Epithelial cell of esophagus (primary cell): ENCODE measurements at places on chromosomes 5 and 9.
A peak's percentile ranks its signal among the peaks of the same experiment; 100 is the strongest.

DNA sequence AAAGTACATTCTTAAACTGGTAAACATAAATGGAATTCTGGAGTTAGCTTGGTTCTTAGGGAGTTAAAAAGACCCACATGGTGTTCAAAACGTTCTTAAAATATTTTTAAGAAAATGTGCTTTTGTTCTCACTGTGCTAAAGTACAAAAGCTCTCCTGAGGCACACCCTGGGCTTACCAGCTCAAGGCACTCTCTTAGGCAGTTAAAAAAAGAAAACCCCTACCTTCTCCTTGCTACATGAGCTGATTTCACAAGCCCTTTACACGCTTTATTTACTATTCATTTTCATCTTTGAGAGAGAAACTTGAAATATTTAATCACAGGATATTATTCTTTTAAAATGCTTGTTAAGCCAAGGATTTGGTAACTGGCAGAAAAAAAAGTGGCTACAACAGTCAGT, 723.3 kb upstream of the GRAMD2B start:
- DNase-seq: no peak

DNA sequence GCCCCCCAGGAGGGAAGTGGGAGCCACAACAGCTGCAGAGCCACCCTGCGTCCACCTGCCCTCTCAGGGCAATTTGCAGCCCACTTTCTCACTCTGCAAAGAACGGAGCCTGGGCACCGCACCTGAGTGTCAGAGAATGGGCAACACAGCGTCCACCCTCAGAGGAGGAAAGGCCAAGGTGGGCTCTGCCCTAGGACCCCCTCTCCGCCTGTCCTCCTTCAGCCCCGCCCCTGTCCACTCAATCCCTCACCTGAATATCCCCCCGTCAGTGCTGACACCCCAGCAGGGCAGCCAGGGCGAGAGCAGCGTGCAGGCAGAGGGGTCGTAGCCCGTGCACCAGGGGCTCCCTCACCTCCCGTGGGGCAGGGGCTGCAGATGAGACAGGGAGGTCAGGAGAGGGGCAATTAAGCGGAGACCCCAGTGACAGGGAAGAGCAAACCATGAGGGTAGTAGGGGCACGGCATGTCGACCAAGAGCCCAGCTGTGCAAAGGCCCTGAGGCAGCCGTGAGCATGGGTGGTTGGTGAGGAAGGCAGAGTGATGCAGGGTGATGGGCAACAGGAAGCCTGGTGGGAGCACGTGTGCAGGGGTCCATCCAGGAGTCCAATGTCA, 140.3 kb downstream of the OLFM1 start:
- DNase-seq: no peak

GRCh38 chr9:4020038-4020754, 279.7 kb downstream of the GLIS3 start:
- peak; percentile 25 for DNase-seq

DNA sequence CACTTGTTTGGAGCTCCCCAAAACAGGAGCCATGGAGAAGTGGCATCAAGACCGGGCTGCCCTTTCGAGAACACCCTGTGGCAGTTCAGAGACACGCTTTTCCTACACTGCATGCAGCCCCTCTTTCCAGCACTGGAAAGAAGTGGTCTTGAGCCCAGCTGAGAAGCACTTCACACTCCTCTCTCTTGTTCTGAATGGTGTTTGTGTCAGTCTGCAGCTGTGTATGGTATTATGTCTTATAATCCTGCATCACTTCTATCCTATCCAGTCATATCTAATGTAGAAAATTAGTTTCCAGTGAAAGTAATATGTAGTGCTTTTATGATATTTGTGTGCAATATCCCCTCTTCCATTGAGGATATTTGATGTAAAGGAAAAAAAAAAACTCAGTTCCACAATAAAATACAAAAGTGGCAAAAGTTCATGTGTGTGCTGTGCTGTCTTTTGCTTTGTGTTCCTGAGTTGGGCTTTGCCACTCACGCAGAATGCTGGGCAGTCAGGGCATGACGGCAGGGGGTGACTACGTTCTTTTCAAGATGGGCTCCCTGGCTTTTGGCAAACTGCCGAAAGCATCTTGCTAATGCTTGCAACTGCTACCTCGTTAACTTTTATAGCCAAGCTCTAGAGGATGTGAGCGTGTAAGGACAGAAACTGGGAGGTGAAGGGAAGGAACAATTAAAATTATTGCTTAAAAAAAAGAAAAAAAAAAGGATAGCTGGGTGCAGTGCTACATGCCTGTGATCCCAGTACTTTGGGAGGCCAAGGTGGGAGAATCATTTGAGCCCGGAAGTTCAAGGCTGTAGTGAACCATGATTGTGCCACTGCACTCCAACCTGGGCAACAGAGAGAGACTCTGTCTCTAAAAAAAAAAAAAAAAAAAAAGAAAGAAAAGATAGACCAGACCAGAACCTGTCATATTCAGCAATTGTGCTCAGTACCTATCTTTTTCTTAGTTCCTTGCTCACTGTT, 102.2 kb downstream of the MAP1B start:
- DNase-seq: peak; percentile 53

DNA sequence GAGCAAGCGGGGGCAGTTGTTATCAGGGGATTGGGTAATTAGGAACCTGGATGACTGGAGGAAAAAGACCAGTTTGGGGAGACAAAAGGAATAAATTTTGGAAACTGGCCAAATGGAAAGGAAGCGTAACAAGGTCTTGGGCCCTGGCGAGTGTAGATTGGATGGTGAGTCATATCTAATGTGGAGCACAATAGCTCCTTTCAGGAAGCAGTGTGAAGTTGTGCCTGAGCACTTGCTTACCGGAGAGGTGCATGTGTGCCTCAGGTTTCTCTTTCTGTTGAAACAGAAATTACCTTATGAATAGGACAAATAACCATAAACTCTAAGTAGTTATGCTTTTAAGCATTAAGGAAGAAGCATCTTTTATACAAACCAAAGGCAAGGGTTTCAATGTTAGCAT, 176.4 kb downstream of the KIF4B start:
- peak; percentile 63 for DNase-seq

DNA sequence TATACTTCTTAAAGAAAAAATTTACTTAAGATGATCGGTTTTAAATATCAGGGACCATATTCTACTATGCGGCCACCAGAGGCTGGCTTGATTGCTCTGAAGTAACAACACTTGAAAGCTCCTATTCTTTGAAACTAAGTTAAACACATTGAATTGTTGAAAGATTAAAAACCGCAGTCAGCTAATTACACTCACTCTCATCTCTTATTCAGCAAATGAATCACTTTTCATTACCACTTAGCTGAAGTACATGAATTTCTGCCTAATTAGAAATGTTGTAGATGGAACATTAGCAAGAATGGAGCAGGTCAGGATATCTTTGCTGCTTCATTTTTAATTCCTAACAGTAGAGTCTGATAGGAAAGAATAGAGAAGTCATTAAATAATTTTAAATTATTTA, 42.3 kb downstream of the LSM11 start:
- no peak for DNase-seq

DNA sequence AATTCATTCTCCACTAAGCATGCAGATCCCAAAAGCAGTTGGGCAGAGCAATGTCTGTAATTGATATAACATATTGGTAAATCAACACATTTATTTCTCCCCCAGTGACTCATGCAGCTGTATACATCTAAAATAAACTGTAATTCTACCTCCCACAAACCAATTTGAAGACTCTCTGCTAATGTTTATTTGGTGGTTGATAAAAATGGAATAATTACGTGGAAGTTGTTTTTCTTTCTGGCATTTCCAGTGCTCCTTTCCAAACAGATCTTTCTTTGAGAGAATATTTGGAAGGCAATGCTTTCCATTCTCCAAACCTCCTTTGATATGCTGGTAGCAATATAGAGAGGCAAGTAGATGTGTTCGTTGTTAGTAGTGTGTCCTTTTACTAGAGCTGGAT, 194.7 kb downstream of the CHSY3 start:
- DNase-seq: no peak

DNA sequence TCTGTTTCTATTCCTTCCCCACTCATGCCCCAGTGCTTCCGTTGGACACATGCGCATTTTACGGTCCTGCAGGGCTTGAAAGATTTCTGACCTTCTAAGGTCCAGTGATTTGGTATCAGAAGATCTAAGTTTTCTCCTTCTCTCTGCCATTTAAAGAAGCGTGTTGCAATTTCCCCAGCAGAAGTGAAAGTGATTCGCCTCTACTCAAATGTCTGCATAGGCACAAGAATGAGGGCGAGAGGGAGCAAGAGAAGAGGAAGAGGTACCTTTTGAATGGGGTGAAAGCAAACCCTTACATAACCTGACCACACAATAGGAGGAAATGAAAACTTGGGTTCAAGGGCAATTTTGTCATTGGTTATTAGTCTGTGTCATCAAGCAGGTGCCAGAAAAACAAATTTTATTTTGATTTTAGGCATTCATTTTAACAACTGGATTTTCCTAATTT, 31.7 kb upstream of the NR3C1 start:
- DNase-seq: peak; percentile 15

GRCh38 chr9:114799441-114799840, 6.4 kb downstream of the TNFSF15 start:
- no peak for DNase-seq

DNA sequence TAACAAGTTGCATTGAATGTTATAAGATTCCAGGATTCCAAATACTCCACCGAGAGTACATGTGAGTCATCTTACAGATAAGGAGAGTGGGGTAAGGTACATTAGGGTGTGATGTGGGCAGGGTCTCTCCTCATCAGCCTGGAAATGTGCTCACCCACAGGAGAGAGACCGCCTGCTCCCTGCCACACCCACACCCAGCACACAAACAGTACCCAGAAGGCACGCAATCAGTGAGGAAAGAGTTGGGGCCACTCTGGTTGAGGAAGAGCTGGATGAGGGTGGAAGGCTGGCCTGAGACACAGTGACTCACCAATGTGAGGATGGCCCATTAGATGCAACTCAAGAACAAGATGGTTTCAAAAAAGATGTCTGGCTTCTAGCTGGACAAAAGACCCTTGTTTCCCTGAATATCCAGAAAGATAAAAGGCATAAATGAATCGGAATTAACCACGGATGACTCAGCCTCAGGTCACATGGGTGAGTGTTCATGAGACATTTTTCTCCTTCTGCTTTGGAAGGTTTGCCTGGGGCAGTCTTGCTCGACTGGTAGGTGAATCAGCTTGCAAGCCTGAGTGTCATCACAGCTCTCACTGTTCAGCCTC, 51.1 kb upstream of the LHFPL2 start:
- DNase-seq: peak; percentile 100

GRCh38 chr9:125659954-125660353, 47.1 kb downstream of the MAPKAP1 start:
- DNase-seq: peak; percentile 78

DNA sequence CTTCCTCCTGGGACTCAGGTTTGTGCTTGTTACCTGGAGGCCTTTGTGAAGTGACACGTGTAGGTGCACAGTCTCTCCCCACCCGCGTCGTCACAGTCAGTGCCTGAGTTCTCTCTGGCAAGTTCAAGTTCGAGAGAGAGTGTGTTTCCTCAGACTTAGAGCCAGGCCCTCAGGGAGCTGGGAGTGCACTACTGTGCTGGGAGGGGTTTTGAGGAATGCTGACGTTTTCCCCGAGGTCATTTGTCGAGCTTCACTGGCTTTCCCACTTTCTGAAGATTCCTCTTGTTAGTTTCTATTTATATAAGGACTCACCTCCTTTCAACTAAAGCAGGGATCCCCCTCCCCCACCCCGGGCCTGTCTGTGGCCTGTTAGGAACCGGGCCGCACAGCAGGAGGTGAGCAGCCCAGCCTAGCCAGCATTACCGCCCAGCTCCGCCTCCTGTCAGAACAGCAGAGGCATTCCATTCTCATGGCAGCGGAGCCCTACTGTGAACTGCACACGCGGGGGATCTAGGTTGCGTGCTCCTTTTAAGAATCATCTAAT, 209.2 kb downstream of the DIRAS2 start:
- peak; percentile 93 for DNase-seq

DNA sequence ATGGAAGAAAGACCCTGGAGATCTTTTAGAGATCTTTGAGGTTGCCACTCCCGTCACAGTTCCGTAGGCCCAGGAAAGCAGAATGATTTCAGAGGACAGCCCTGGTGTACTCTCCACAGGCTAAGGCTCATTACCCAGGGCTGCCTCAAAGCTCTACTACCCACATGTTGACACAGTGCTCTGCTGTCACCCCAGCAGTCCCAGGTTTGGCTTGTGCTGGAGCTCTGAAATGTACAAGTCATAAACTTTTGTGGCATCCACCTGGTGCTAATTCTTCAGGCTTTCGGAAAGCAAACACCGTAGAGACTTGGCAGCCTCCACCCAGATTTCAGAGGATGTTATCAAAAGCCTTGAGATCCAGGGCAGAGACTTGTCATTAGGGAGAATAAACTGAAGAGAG, 136.5 kb downstream of the MTRR start:
- no peak for DNase-seq

GRCh38 chr9:90964101-90965020, 162.7 kb downstream of the SYK start:
- no peak for DNase-seq
